ENCODE measurements at places on chromosomes 4 and X.

- no peak for DNase-seq
Measured at GRCh38 chr4:88381123-88381522, 2.5 kb downstream of the HERC6 start.

- no peak for DNase-seq
Measured at GRCh38 chr4:181525634-181526033, 717.6 kb upstream of the TENM3 start.

- no peak for DNase-seq
Measured at GRCh38 chr4:114890773-114891172, 222.6 kb downstream of the NDST4 start.

GRCh38 chr4:45692131-45692735, 431.6 kb downstream of the GABRG1 start:
- no peak for DNase-seq

GRCh38 chr4:177582992-177583391, 140.8 kb upstream of the AGA start:
- no peak for DNase-seq

GRCh38 chr4:87057835-87058355, 123.1 kb downstream of the AFF1 start:
- no peak for DNase-seq

- no peak for DNase-seq
Measured at GRCh38 chrX:28099166-28099565, 117.9 kb upstream of the DCAF8L1 start.

DNA sequence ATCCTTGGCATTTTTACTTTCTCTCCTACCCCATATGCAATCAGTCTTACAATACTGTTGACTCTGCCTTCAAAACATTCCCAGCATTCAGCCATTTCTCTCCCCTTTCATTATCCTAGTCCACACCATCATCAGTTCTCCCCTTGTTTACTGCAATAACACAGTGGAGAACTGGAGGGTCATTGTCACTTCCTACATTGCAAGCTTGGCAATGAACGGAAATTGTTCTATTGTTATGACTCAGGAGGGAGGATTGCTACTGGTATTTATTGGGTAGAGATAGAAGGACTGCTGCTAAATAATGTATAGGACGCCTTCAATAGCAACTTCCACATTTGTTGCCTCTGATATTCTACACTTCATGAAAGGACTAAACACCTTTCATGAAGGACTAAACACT, 231.8 kb downstream of the BANK1 start:
- no peak for DNase-seq

DNA sequence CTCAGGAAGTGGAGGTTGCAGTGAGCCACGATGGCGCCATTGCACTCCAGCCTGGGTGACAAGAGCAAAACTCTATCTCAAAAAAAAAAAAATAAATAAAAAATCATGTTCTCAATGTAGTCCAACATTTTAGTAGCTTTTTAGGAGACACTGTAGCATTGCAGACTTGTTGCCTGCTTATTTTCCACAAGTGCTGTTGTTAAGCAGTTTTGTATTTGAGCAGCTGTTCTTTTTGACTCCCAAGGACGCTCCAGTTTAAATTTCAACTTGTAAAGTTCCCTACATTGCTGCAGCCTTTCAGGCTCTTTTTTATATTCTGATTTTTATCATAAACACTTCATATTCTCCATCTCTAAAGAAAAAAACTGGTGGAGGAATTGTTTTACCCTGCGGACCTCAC, 83.1 kb downstream of the PPEF2 start:
- DNase-seq: no peak

- no peak for DNase-seq
Measured at GRCh38 chr4:168092176-168092712, at the start of gene ANXA10. TSS of gene ANXA10 (plus strand) at chr4:168092537. CDS start at chr4:168092701, 164 bp downstream.

DNA sequence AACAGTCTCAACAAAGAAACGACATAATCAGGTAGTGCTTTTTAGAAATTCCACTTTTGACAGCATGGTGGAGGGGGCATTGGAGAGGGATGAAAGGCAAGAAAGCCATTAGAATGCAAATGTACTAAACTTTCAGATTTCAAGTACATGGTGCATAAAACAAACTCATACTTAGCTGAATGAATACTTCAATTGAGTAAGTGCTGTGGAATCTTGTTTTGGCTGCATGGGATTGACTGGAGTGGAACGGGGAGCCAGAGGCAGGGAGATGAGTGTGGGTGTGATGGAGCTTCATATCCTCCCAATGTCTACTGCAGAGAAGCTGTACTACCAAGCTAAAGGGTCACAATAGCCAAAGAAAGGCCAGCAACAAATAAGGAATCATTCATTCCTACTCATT, 52.4 kb downstream of the USP46 start:
- DNase-seq: no peak

DNA sequence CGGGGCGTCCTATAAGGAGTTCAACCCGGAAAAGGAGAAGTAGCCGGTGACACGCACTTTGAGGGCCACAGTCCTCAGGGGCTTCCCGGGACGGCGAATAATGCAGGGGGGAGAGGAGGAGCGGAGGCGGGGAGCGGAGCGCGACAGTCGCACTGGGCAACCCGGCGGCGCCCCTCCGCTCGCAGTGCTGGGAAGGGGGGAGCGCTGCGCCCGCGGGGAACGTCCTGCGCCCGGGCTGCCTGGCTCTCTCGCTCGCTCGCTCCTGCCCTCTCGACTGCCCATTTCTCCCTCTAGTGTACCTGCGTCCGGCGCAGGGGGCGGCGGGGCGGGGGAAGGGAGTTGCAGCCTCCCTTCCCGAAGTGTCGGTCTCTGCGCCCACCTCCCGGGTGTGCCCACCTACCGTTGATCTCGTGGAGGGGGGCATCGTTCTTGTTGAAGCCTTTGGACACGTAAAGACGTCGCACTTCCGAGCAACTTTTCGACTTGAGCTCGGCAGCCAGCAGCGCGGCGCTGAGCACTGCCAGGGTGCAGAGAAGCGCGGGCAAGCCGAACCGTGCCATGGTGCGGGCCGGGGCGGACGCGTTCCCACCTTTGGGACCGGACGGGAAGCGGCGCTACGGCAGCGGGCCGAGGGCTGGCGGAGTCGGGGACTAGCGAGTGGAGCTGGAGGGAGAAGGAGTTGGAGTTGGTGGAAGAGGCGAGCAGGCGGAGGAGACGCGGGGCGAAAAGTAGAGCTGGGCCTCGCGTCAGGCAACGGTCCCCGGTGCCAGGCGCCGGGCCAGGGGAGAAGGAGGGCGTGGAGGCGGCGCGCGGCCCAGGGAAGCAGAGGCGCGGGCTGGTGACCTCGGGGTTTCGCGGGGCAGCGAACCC, 648 bp downstream of the GPC4 start:
- DNase-seq: peak; percentile 4

- DNase-seq: no peak
Measured at GRCh38 chrX:17547658-17548057, 172.7 kb downstream of the NHS start.

- DNase-seq: no peak
Measured at GRCh38 chr4:56804551-56804950, 16.9 kb downstream of the SPINK2 start.

- no peak for DNase-seq
Measured at GRCh38 chr4:127708985-127709384, 21.2 kb upstream of the SLC25A31 start.

GRCh38 chrX:9204560-9204959, 170.6 kb upstream of the FAM9B start:
- DNase-seq: no peak

- no peak for DNase-seq
Measured at GRCh38 chr4:73335679-73336078, 68.4 kb upstream of the ALB start.

DNA sequence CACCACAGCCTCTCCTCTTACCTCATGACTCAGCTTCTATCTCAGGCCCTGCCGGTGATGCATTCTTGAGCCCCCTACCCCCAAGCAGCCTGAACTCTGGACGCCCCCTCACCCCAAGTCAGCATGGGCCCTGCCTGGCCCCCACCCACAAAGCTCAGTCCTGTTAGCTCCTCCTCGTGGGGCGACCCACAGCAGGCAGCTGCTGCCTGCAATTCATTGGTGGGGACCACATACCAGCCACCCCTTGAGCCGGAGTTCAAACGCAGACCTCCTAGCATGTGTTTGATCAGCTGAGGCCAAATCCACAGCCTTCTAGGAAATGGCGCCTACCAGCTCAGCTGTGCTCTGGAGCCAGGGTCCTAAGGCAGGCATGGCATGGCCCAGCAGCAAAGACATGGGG, 111.8 kb downstream of the EFNB1 start:
- no peak for DNase-seq

DNA sequence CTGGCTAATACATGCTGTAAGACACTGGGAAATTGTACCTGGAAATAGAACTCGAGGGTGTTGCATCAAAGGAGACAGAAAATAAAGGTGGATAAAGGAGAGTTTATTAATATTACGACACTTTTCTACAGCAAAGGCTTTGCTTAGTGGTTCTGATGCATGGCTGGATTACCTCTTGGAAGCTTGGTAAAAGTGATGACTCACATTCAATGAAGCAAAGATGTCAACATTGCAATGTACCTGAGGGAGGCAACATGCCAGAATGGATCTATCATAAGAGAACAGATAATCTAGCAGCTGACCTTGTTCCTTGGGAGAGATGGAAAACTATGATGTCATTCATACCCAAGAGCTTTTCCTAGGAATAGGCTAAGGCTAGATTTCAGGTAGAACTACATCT, 735.1 kb upstream of the DIAPH2 start:
- DNase-seq: no peak

GRCh38 chr4:57184378-57185029, 74.3 kb upstream of the IGFBP7 start:
- no peak for DNase-seq

- no peak for DNase-seq
Measured at GRCh38 chr4:166091912-166092510, 219.0 kb downstream of the TLL1 start.
